ENCODE measurements at places on chromosomes 6 and 20. TPM values are rescaled to one million over a fixed set of nuclear protein-coding genes. Genes with fewer than 3 reads are reported as not detected.

DNA sequence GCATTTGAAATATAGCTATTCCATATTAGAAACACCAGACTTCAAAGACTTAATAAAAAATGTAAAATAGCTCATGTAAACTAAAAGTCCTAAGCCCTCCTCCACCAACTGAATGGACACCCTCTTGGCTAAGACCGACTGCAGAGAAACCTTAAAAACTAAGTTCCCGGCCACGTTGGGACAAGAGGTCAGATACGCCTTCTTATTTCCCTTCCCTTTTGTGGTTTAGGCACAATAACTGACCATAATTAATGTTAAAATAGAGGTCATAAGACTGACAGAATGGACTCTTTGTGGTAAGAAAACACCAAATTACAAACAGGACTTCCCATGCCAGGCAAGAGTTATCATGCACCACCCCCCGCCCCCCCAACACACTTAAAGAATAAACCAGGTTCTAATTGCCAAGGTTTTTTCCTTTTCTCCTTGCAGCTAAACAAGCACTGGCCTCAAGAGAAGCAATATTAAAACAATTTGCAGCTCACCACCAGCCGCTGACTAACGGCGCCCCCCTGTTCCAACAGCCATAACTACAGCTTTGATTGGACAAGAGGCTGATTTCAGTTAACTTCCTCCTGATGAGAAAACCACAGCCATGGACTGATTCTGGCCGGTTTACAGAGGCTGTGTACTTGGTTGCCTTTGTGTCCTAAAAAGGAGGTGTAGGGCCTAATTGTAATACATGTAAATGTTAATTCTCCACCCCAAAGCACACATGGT lies 10.7 kb upstream of the LAMP5 start:
- no peak for DNase-seq

DNA sequence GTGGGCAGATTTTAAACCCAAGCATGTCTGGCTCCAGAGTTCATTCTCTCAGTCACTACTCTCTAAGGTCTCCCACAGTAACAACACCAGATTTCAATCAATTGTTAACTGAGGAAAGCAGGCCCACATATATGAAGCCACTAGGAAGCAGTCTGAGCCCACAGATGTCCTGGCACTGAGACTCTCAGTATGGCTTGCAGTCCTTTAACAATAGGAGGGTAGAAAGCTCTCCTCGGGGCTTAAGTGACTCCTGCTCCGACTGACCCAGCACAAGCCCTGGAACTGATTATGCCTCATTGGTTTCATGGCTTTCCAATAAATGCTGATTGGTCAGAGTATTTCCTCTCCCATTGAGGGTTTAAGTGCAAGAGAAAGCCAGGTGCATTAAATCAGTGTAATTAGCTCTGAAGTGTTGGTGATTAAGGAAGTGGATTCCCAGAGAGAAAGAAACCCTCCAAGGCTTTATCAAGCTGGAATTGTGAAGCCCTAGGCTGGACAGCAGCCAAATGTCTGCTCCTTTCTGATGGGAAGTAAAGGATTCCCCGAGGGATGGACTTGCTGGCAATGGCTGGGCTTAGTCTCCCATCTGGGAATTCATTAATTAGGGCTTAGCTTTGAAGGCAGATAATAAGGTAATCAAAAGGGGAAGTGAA lies 76.6 kb upstream of the PROKR2 start:
- no peak for DNase-seq

- no peak for DNase-seq
Measured at GRCh38 chr6:53834132-53834531, 39.3 kb downstream of the LRRC1 start.

DNA sequence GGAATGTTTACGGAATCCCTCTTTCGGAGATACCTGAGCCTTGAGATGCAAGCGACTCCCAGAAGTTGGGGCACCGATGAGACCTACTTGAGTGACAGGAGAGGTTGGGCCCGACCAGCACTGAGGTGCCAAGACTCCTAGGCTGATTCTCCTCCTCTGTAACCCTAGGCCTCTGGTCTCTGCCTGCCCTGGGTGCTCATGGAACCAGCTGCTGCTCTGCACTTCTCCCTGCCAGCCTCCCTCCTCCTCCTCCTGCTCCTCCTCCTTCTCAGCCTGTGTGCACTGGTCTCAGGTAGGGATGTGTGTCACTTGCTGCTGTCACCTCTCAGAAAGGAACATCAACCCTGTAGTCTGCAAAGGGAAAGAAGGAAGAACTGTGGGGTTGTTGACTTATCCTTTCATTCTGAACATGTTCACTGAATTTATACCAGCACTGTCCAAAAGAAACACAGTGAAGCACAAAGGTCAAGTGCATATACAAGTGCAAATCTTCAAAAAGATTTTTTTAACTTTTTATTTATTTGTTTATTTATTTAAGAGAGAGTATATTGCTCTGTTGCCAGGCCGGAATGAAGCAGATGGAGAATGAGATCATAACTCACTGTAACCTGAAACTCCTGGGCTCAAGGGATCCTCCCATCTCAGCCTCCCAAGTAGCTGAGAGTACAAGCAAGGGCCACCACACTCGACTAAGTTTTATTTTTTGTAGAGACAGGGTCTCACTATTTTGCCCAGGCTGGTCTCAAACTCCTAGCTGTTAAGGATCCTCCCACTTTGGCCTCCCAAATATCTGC lies 913 bp downstream of the BTN2A2 start:
- DNase-seq = peak; percentile 20

GRCh38 chr6:38155144-38155543 lies 335.6 kb downstream of the ZFAND3 start:
- DNase-seq = peak; percentile 54

DNA sequence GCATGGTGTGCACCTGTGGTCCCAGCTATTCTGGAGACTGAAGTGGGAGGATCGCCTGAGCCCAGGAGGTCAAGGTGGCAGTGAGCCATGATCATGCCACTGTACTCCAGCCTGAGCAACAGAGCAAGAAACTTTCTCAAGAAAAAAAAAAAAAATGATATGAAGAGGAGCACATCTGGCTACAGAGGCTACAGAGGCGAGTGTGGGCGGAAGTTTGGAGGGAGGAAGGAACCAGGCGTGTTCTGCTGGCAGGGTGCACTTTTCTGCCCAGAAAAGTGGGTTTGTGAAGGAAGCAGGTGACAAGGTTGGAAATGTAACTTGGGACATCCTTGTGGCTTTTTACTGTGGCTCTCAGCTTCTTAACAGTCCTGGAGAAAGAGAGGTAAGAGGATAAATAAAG lies 96.7 kb downstream of the SNX5 start:
- no peak for DNase-seq

DNA sequence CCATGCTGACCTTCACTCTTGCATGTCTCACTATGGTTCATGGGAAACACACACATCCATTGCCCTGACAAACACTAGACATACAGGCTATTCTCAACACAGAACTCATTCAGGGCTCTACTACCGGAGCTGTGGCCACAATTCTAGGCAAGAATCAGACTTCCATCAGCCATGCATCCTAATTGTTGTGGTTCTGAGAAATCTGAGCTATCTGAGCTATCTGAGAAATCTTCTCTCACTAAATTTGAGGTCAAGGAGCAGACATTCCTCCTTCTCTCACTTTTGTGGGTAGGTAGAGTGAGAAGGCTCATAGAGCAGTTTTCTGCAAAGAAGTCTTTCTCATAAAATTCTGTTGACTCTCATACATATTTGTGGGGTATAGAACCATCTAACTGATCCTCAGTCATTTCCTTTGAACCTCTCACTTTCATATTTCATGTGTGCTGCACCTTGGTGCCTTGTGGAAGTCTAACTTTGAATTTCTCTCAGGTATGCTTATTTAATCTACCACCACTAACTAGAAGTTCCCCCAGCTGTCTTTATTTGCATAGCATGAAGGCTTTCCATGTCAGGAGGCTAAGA lies 43.6 kb downstream of the ADGRF1 start:
- DNase-seq = no peak

DNA sequence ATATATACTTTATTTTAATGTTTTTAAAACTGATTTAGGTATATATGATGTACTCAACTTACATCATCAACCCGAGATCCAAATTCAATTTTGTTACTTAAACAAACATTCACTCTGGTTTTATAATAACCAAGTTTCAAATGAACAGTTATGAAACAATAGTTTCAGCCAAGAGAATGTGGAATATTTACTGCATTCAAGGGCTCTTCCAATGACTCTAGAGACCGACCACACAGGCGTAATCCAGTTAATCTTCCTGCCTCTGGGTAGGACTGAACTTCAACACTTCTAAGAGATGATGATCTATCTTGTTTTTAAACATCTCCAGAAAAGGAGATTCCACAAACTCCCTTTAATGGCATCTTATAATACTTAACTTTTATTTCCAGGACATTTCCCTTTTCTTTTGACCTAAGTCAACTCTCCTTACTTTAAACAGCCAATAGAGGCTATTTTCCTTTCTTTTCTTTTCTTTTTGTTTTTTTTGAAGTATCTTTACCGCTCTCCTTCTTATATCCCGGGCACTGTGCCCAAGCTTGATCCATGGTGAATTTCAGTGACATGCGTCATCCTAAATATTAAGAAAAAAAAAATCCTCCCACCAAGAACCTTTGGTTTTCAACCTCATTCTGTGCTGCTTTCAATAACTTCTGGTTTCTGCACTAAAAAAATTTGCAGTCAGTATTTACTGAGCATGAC lies 110.1 kb downstream of the KIF13A start:
- peak; percentile 48 for DNase-seq

- DNase-seq = no peak
Measured at GRCh38 chr20:15240801-15241200, 903.4 kb upstream of the FLRT3 start.

- no peak for DNase-seq
Measured at GRCh38 chr6:168383062-168383854, 57.7 kb upstream of the SMOC2 start.

The CPNE5 gene
- polyA plus RNA-seq = 7.9 TPM

The VNN1 gene
- polyA plus RNA-seq = 0.24 TPM

The MDFI gene
- 122 TPM for polyA plus RNA-seq
